A673 (cell line): ENCODE measurements at places on chromosomes 12 and 14. TPM values are rescaled to one million over a fixed set of nuclear protein-coding genes. Genes with fewer than 3 reads are reported as not detected.

The CATSPERB gene
- not detected in 2 replicates for total RNA-seq

GRCh38 chr12:50786498-50787231 lies 22.8 kb downstream of the ATF1 start:
- H3K27me3 ChIP-seq = no peaks in the 10 kb centered on the region
- no peaks in the 10 kb centered on the region for H3K4me1 ChIP-seq
- no peak overlapping the region for H3K27ac ChIP-seq
- DNase-seq = no peak
- H3K4me3 ChIP-seq = no peak overlapping the region

GRCh38 chr12:63206909-63207308 lies 55.9 kb upstream of the AVPR1A start:
- no peak overlapping the region for H3K4me3 ChIP-seq
- no peaks in the 10 kb centered on the region for H3K36me3 ChIP-seq
- H3K27ac ChIP-seq = no peak overlapping the region
- DNase-seq = peak; percentile 12
- no peaks in the 10 kb centered on the region for H3K4me1 ChIP-seq
- H3K27me3 ChIP-seq = no peaks in the 10 kb centered on the region

DNA sequence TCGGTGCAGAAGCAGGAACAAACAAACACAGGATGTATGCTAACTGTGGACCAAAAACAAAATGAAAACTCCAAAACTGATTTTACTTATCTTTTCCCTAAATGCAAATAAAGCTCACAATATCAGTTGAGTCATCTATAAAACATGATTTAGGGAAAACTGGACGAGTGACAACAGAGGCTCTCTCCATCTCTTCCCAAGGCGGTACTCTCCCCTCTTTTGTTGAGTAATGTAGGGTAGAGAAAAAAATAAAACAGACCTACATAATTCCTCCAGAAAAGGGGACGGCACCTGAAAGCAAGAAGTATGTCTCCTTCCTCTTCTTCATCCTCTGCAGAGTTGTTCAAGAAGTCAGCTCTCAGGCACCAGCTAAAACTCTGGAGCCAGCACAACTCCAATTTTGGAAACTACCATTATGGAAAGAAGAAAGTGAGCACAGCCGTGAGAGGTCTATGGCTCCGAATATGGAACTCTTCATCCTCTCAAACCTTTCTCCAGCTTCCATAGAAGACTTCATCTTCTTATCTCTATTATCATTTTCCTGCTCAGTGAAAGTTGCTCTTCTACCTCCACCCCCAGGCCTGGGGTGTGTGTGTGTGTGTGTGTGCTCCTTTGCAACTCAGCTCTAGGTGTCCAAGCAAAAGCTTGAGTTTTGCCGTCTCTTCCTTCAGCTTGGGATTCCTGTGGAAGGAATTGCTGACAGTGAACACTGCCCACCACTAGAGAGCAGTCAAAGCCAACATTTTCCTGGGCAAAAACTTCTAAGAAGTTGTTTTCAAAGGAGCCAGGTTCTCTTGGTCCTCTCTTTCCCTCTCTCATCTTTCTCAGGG lies 155.4 kb downstream of the DIO2 start:
- no peaks in the 10 kb centered on the region for H3K36me3 ChIP-seq
- peak; percentile 55 for DNase-seq
- no peak overlapping the region for H3K4me3 ChIP-seq
- no peaks in the 10 kb centered on the region for H3K4me1 ChIP-seq
- H3K27me3 ChIP-seq = no peaks in the 10 kb centered on the region

- H3K4me1 ChIP-seq = no peaks in the 10 kb centered on the region
- DNase-seq = no peak
- no peak overlapping the region for H3K27ac ChIP-seq
- peaks cover 5% of the 10 kb centered on the region for H3K36me3 ChIP-seq
- no peak overlapping the region for H3K4me3 ChIP-seq
Observed at GRCh38 chr14:91126761-91127160, 12.9 kb downstream of the DGLUCY start.

DNA sequence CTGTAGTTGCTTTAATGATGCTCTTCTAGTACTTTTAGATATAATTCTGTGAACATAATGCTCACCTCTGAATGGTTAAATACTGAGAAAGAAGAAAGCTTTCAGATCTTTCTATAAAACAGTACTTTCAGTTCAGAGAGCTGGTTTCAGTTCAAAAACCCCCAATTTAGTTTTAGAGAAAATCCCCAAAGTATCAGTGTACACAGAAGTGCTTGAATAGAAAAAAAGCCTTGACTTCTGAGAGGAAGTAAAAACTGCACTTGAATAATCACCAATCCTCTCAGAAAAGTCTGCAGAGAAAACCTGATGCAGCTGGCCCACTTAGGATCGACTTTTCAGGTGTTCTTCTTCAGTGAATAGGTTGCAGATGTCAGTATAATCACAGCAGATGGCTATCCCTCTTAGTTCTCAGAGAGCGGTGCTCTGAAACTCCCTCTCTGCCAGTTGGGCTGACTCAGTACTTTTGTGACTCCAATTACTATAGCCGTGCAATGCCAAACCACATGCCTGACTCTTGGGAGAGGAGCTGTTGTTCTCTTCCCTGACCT lies 616.3 kb downstream of the LRFN5 start:
- no peaks in the 10 kb centered on the region for H3K27me3 ChIP-seq
- no peaks in the 10 kb centered on the region for H3K36me3 ChIP-seq
- no peak overlapping the region for H3K4me3 ChIP-seq
- DNase-seq = peak; percentile 48
- peaks cover 13% of the 10 kb centered on the region for H3K4me1 ChIP-seq
